ENCODE measurements at places on chromosomes 5 and 9. TPM values are rescaled to one million over a fixed set of nuclear protein-coding genes. Genes with fewer than 3 reads are reported as not detected.

The SPINK13 gene
- total RNA-seq = not detected

The IFNB1 gene
- not detected for total RNA-seq

The SPINK6 gene
- not detected for total RNA-seq

The SPOCK1 gene
- 305 TPM for total RNA-seq

The NME5 gene
- total RNA-seq = 2.7 TPM

The GPX3 gene
- total RNA-seq = 56.0 TPM

The PPIC gene
- 77.2 TPM for total RNA-seq

The MYMK gene
- not detected for total RNA-seq

The PCAT7 gene
- total RNA-seq = not detected

The PCDHGA10 gene
- total RNA-seq = 8.3 TPM

The FAM169A gene
- total RNA-seq = 0.13 TPM

The HTR4 gene
- total RNA-seq = 0.07 TPM

The C9orf78 gene
- 33.7 TPM for total RNA-seq

The ZDHHC11 gene
- total RNA-seq = 2.9 TPM
